SHP77 (cell line): ENCODE measurements at places on chromosomes 12 and 14.

DNA sequence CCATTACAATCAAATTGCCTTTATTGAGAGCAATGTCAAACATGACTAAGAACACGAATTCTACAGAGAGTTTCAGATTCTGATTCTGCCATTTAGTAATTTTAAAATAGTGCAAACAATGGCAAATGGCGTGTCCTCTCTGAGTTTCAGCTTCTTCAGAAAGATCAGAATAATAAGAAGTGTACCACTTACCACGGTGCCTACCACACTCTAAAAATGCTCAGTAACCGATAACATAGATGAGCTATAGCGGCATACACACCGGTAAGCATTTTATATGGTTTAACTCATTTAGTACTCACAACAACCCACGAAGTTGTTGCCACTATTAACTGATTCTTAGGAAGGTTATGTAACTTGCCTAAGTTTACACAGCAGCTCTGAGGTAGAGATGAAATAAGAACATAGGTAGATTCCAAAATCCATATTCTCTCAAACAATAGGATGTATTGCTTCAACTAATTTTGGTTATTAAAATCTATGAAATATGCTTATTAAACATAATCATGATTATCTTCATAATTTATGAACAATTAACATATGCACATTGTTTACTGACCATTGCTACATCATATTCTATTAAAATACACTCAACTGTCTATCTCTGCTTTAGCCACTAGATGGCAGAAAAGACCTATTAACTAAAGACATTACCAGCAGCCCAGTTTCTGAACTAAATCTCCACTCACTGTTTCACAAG lies 38.3 kb downstream of the SLC6A15 start:
- DNase-seq: peak; percentile 58

- peak; percentile 77 for DNase-seq
These were observed at the start of gene PALS1 for GRCh38 chr14:67241411-67242167. TSS of gene PALS1 (plus strand) at chr14:67241435. CDS start at chr14:67279171, 37,736 bp downstream.

DNA sequence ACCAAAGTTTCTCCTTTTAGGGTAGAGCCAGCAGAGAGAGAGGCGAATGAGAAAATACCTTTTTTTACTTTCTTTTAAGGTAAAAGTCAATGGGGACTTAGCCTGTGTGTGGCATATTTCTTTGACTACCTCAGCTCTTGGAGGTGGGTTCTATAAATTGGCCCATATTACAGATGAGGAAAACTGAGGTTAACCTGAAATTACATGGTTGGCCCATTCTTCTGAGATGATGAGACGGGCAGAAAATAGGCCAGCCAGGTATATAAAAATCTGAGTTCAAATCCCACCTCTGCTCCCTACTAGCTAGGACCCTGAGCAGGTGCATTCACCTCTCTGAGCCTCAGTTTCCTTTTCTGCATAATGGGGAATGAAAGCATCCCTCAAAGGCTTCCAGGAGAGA lies 22.4 kb downstream of the LHX5 start:
- DNase-seq: no peak

DNA sequence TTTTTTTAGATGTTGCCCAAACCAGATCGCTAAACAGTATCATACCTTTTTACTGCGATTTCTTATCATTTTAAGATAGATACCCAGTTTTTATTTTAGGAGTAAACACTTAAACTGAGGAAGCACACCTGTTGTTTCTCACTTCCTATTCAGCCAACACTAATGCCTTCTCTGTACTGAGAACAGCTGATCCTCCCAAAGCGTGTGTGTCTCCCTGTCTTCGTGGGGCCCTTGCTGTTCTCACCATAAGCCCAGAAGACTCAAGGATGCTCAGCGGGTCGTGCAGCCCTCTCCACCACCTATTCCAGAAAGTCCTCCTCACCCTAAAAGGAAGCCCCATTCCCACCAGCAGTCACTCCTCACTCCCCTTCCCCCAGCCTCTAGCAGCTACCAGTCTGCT lies 14.8 kb downstream of the PPP2R5C start:
- DNase-seq: no peak

- DNase-seq: no peak
These were observed 13.9 kb upstream of the CLEC4E start for GRCh38 chr12:8554451-8555195.

DNA sequence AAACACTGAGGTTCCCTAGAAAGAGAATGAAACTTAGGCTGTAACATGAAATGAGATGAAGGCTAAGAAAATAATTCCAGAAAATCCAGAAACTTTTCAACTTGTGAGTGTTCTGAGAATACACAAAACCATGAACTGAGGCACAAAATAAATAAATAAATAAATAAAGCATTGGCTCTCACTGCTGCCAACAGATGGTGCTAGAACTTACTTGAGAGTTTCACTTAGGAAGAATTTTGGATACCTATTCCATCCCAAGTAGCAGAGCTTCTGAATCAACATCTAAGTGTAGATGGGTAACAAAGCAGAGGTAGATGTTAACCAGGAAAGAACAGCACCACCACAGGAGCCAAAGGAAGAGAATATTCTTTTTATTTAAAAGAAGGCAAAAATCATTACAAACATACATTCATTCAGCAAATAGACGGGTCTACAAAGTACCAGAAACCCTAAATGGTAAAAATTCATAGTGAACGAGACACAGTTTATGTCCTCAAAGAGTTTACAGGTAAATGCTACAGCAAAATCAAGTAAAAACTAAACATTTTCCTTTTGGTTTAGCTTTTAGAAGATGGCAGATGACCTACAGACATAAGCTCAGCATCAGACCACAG lies 16.7 kb downstream of the EPS8 start:
- no peak for DNase-seq

DNA sequence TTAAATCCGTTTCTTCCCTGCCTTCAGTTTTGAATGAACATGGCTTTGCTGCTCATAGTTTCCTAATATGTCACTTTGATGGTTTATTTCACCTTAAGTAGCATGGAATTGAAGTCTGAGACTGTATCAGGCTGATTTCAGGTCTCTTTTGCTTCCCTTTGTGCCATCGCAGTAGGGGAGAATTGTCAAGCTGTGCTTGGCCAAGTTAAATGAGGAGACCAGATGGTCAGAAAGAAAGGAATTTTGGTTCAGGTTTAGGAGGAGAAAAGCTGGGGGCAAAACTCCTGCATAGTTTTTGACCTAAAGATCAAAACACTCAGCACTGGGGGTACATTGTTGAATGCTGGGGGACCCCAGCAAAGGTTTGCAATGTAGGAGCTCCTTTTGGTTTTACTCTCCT lies 398.4 kb downstream of the NUAK1 start:
- no peak for DNase-seq

- no peak for DNase-seq
These were observed 55.2 kb downstream of the ATP23 start for GRCh38 chr12:57996520-57996919.

GRCh38 chr12:1634590-1635191 lies 5.7 kb downstream of the WNT5B start:
- DNase-seq: peak; percentile 27

GRCh38 chr12:119014368-119014767 lies 33.0 kb downstream of the SRRM4 start:
- no peak for DNase-seq

DNA sequence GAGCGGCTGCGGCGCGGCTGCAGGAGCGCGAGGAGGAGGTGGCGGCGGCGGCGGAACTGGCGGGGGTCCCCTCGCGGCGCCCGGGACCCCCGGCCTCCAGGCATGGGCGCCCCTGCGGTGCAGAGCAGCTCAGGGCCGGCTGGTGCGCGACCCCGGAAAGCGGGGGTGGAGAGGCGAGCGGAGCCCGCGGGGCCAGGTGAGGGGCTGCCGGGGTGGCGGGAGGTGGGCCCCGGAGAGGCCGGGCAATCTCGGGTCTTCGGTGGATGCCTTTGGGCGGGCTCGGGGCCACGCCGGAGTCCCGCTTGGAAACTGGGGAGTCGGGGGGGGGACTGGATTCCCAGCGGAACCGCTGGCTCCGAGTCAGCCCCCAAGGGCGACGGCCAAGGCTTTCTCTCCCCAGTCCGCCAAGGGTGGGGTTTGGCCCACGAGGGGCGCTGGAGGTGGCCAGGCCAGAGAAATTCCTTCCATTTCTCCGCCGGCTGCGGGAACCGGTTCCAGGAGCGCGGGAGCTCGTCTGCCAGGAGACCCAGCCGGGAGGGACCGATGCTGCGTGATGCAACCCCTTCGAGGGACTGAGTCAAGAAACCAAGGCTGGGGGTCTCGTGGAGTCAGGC lies 13.9 kb upstream of the NR4A1 start:
- no peak for DNase-seq

- no peak for DNase-seq
These were observed 40.7 kb downstream of the STK38L start for GRCh38 chr12:27284751-27285150.

GRCh38 chr14:82689948-82690347 lies 1156.3 kb upstream of the SEL1L start:
- no peak for DNase-seq

- no peak for DNase-seq
These were observed 27.4 kb downstream of the MDM2 start for GRCh38 chr12:68835333-68835908.

DNA sequence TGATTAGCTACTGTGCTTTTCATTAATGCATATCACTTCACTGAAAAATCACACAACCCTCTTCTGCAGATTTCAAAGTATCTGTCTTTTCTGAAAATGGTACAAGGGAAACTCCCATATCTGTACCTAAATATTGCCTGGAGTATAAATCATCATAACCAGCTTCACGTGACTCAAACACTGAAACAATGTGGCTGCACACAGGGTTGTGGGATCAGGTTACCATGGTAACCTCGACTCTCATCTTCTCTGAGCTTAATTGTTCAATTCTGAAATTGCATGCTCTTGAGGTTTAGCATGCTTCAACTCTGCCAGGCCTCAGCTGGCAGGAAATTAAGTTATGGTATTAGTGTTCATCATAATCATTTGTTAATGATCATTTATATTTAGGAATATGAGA lies 77.5 kb upstream of the CPSF6 start:
- no peak for DNase-seq

GRCh38 chr14:67986131-67986841 lies 166.7 kb downstream of the RAD51B start:
- no peak for DNase-seq

DNA sequence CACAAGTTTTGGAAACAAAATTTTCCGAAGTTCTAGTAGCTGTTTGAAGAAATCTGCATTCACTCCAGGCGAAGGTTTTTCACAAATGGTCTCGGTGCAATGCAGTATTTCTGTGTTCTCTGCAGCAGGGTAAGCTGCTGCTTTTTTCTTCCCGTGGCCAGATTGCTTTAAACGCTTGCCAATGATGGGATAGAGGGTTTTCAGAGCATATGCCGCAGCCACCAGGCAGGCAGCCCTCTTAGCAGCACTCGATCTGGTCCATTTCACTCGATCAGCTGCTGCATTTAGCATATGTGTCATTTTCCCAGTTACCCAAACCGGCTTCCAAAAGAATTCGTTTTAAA lies 315 bp downstream of the ABCD2 start:
- DNase-seq: no peak

- DNase-seq: no peak
These were observed 98.1 kb downstream of the WIF1 start for GRCh38 chr12:65022960-65023359.
